Naive B cell (primary cell): ENCODE measurements at places on chromosomes 7 and 10. TPM values are rescaled to one million over a fixed set of nuclear protein-coding genes. Genes with fewer than 3 reads are reported as not detected.
A peak's percentile ranks its signal among the peaks of the same experiment; 100 is the strongest.

OPALIN gene
- not detected for polyA plus RNA-seq

TMEM236 gene
- not detected for polyA plus RNA-seq

IQCE gene
- 0.36 TPM for polyA plus RNA-seq

TEX47 gene
- polyA plus RNA-seq = not detected

PIP gene
- not detected for polyA plus RNA-seq

CPA2 gene
- polyA plus RNA-seq = not detected

FAM25C gene
- not detected for polyA plus RNA-seq

LIPK gene
- polyA plus RNA-seq = not detected

TRIL gene
- polyA plus RNA-seq = not detected

HEPACAM2 gene
- not detected for polyA plus RNA-seq

DNA sequence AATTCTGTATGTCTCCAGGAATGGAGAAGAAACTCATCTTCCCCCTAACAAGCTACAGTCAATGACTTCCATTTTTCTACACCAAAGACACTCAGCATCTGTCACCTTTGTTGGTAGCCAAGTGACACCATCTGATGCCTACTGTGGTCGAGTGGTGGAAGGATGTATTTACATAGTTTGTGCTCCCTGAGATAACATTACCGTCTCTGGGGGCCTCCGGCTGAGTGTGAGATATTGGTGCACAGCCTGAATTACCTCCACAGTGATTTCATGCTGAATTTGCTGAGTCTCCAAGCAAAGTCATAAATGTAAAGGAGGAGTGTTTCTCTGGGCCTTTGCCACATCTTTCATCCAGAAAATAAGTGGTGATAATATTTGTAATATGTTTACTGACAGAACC, 114.0 kb downstream of the GRID1 start:
- no peaks in the 10 kb centered on the region for H3K4me1 ChIP-seq
- DNase-seq = no peak
- peaks cover 21% of the 10 kb centered on the region for H3K27me3 ChIP-seq
- H3K4me3 ChIP-seq = no peak overlapping the region
- no peak overlapping the region for H3K27ac ChIP-seq

GRCh38 chr10:78481842-78482241, 448.2 kb downstream of the RPS24 start:
- no peaks in the 10 kb centered on the region for H3K36me3 ChIP-seq
- DNase-seq = no peak
- H3K4me1 ChIP-seq = no peaks in the 10 kb centered on the region
- H3K27ac ChIP-seq = no peak overlapping the region
- H3K4me3 ChIP-seq = no peak overlapping the region
- peaks cover 29% of the 10 kb centered on the region for H3K27me3 ChIP-seq

DNA sequence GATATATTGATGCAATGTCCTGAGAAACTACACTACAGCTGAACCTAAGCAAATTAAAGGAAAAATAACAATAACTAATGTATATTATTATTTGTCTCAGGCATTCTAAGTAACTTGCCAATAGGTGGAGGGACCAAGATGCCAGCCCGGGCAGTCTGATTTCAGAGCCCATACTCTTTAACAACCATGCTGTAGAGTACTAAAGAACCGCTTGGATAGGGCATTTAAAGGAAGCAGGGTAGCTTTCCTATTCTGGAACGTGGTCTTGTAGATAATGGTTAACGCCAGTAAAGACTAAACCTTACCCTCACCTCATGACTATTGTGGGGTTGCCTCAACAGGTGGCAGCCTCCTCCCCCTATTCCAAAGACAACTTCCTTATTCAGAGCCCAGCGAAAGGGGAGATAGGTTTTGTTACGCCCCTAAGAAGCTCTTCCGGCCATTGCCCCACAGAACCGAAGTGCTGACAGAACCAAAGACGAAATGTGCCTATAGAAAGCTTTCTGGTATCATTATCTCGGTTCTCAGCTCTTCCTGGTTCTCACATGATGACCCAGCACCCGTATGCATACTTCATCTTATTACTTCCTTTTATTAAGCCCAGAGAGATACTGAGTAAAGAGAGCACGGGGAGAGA, 707 bp upstream of the C1GALT1 start:
- peak; percentile 79 for DNase-seq
- H3K27me3 ChIP-seq = no peaks in the 10 kb centered on the region
- H3K27ac ChIP-seq = peak overlapping the region; percentile 93
- peaks cover 15% of the 10 kb centered on the region for H3K36me3 ChIP-seq

GRCh38 chr7:71991586-71991985, 420.6 kb downstream of the CALN1 start:
- no peak overlapping the region for H3K4me3 ChIP-seq
- H3K4me1 ChIP-seq = no peaks in the 10 kb centered on the region
- no peaks in the 10 kb centered on the region for H3K36me3 ChIP-seq
- no peak for DNase-seq

GRCh38 chr7:43847496-43847895, 21.8 kb downstream of the MRPS24 start:
- no peaks in the 10 kb centered on the region for H3K27me3 ChIP-seq
- no peak overlapping the region for H3K27ac ChIP-seq
- H3K36me3 ChIP-seq = no peaks in the 10 kb centered on the region
- H3K4me1 ChIP-seq = no peaks in the 10 kb centered on the region

DNA sequence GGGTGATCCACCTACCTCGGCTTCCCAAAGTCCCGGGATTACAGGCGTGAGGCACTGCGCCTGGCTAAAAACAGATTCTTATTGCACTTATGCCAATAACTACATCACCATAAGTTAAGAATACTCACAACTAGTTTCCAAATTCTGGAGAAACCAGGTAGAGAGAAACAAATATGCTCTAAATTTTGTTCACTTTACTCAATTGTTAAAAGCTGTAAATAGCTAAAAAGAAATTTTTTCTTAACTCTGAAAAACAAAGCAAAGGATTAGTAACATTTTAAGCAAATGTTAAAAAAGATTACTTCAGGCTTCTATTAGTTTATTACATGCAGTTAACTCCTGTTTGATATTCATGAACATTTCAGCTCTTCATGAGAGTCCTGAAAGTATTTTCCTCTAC, 28.3 kb upstream of the ZMIZ2 start:
- H3K4me1 ChIP-seq = no peaks in the 10 kb centered on the region
- no peak overlapping the region for H3K27ac ChIP-seq
- no peaks in the 10 kb centered on the region for H3K36me3 ChIP-seq
- no peak for DNase-seq

DNA sequence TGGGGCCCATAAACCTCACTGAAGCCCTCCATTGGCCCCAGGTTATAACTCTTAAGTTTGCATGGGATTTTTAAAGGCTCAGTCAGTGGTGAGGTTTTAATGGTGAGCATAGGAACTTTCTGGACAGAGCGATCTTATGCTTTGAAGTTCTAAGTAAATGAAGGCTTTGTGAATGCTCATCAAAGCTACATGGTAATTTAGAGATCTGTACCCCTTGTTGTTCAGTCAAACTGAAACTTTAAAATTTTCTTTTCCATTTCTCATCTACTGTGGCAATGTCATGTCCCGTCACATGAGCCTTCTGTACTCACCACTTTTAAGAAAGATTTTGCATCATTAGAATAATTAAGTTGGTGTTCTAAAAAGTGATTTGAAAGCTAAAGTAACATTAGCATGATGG, 39.9 kb downstream of the CHN2 start:
- no peak overlapping the region for H3K4me3 ChIP-seq
- no peak overlapping the region for H3K27ac ChIP-seq
- peaks cover 25% of the 10 kb centered on the region for H3K27me3 ChIP-seq

DNA sequence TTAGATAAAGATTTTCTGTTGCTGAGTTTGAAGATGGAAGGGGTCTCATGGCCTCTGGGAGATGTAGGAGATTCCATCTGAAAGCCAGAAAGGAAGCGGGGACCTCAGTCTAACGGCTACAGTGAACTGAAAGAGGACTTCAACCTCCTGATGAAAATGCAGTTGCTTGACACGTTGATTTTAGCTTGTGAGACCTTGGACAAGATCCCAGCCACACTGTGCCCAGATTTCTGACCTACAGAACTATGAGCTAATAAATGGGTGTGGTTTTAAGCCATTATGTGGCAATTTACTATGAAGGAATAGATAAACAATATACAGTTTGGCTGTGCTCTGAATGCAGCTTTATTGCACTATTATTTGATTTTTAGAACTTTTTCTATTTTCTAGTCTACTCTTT, 342.3 kb upstream of the SEMA3D start:
- no peak for DNase-seq
- no peak overlapping the region for H3K4me3 ChIP-seq
- H3K36me3 ChIP-seq = no peaks in the 10 kb centered on the region
- H3K27me3 ChIP-seq = no peaks in the 10 kb centered on the region

- DNase-seq = no peak
- H3K36me3 ChIP-seq = no peaks in the 10 kb centered on the region
- H3K27me3 ChIP-seq = no peaks in the 10 kb centered on the region
- no peaks in the 10 kb centered on the region for H3K4me1 ChIP-seq
- H3K27ac ChIP-seq = no peak overlapping the region
Observed at GRCh38 chr7:146067880-146068279, 48.7 kb upstream of the CNTNAP2 start.

GRCh38 chr7:157271991-157272324, 64.8 kb upstream of the DNAJB6 start:
- H3K4me1 ChIP-seq = peaks cover 6% of the 10 kb centered on the region
- no peak overlapping the region for H3K4me3 ChIP-seq
- H3K36me3 ChIP-seq = no peaks in the 10 kb centered on the region

DNA sequence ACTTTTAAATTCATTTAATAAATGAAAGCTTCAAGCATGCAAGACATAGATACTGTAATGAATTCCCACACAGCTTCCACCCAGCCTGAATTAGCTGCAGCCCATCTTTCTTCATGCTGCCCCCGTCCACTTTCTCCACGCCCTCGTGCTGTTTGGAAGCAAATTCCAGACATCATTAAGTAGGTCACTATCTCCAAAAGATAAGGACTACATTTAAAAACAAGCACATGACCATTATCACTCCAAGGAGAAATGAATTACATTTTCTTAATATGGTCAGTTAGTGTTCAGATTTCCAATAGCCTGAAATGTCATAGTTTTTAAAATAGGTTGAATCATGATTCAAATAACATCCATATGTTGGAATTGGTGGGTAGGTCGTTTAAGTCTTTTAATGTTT, 24.3 kb downstream of the LMTK2 start:
- no peak overlapping the region for H3K4me3 ChIP-seq
- H3K27ac ChIP-seq = no peak overlapping the region
- H3K36me3 ChIP-seq = peaks cover 16% of the 10 kb centered on the region
- H3K4me1 ChIP-seq = peaks cover 71% of the 10 kb centered on the region
- DNase-seq = no peak

- DNase-seq = no peak
- H3K4me3 ChIP-seq = no peak overlapping the region
- H3K27me3 ChIP-seq = no peaks in the 10 kb centered on the region
- peaks cover 21% of the 10 kb centered on the region for H3K4me1 ChIP-seq
- H3K36me3 ChIP-seq = no peaks in the 10 kb centered on the region
Observed at GRCh38 chr7:47170516-47170915, 411.4 kb downstream of the TNS3 start.

DNA sequence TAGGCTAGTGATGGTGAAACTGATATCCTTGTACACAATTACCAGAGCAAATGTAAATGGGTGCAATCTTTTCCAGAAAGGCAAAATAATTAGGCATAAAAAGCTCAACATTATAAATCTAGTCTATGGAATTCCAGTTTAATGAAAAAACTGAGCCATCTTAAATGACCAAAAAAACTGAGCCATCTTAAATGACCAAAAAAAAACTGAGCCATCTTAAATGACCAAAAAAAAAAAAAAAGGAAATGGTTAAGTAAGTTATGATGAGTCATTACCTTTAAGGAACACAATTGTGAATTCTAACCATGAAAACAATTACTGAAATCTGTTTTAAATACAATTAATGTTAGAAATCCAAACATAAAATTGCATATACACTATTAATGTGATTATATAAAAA, 25.3 kb downstream of the USP6NL start:
- H3K4me1 ChIP-seq = peaks cover 68% of the 10 kb centered on the region
- no peak overlapping the region for H3K4me3 ChIP-seq
- no peak for DNase-seq
- no peaks in the 10 kb centered on the region for H3K27me3 ChIP-seq
- no peak overlapping the region for H3K27ac ChIP-seq

DNA sequence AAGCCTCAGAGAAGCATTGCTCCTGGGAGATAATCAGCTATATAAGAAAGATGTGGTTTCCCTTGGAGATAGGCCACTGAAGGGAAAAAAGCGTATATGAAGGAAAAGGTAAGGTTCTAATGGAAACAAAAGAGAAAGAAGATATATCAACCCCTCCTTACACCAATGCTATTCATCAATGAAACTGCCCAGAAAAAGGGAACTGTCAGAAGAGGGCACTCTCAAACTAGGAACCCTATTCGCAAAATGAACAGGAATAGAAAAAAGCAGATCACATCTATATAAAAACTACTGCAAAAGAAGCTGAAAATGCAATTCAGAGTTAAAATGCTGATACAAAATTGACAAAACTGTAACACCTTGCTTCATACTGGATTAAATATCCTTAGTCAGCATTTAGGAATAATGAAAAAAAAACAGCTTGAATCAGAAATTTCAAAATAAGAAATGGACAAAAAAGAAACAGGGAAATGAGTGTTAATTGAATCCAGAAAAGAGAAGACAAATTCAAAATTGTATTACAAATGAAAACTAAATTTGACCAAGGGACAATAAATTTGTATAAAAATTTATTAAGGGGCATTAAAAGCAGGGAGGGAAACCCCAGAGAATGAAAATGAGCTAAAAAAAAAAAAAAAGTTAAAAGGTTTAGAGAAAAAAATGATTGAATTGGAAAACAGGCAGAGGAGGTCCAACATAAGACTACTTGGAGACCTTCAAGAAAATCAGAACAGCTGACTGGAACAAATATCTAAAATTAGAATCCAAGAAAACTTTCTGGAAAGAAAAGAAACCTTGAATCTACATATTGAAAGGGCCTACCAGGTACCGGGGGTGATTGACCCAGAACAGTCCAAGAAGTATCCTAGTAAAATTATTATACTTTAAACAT, 17.9 kb downstream of the NHLRC2 start:
- H3K36me3 ChIP-seq = peaks cover 9% of the 10 kb centered on the region
- no peak overlapping the region for H3K4me3 ChIP-seq
- H3K27me3 ChIP-seq = no peaks in the 10 kb centered on the region
- H3K4me1 ChIP-seq = peaks cover 29% of the 10 kb centered on the region
- DNase-seq = no peak
- no peak overlapping the region for H3K27ac ChIP-seq

GRCh38 chr10:11869743-11870460, 46.7 kb downstream of the PROSER2 start:
- H3K36me3 ChIP-seq = no peaks in the 10 kb centered on the region
- H3K27ac ChIP-seq = no peak overlapping the region
- no peak for DNase-seq
- H3K27me3 ChIP-seq = peaks cover 22% of the 10 kb centered on the region
